ENCODE measurements at places on chromosomes 6 and 20.

- no peak for DNase-seq
Measured at GRCh38 chr20:61349447-61350165, 97.5 kb downstream of the CDH4 start.

DNA sequence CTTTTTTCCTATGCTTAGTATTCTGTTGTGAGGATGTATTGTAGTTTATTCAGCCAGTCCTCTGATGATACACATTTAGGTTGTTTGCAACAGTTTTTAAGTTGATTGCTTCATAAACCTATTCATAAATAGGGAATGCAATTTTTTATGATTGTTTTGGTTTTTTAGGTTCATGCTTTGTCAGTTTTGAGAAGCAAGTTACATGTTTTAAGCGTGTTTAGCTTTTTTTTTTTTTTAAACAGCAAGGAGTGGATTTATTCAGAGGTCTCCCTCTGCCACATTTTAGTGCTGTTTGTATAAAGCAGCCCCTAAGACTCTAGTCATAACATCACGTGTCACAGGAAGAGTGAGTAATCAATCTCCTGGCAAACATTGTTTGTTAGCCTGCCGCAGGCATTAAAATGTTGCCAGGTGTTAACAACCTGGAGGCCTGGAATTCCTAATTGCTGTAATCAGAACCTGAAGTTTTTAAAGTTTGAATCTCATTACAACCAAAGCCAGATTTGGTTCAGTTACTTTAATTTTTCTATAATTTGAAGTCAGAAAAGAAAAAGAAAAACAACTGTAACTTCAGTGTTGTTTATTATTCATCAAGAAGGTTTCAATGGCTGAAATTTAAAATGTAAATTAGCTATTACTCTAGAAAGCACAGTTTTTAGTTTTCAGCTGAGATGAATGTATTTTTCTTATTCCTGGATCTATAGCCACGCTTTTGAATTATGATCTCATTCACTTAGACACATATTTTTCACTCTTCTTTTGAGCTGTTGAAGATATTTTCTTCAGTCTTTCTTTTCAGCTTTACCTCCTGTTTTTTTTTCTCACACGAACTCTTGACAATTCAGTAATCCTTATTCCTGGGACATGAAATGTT is 59.2 kb downstream of the KCNS1 start:
- no peak for DNase-seq

DNA sequence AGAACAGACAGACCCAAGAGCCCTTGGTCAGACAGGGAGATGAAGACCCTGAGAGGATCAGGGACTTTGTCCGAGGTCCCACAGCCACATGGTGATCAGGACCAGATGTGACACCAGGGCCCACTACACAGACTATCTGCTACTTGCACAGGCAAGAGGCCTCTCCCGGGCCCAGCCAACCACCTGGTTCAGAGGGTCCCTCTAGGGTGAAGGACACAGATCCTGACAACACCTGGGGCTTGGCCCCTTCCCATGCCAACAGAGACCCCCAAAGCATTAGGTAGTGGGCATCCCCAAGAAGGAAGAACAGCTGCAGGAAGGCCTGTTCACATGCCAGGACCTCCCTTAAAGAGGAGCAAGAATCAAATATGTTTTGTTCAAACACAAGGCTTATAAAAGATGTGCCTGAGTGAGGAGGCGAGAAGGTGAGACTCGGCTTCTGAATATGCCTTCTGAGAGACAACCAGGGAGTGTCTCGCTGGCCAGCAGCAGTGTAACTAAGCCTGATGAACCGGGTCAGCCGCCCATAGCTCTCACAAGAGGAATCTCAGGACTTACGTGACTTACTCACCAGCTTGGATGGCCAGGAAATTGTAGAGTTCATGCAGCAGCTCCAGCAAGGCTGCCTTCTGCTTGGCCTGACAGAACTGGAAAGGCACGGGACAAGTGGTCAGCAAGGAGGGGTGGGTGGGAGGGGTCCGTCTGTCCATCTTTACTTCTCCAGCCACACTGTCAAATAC is 5.0 kb downstream of the LEMD2 start:
- no peak for DNase-seq

DNA sequence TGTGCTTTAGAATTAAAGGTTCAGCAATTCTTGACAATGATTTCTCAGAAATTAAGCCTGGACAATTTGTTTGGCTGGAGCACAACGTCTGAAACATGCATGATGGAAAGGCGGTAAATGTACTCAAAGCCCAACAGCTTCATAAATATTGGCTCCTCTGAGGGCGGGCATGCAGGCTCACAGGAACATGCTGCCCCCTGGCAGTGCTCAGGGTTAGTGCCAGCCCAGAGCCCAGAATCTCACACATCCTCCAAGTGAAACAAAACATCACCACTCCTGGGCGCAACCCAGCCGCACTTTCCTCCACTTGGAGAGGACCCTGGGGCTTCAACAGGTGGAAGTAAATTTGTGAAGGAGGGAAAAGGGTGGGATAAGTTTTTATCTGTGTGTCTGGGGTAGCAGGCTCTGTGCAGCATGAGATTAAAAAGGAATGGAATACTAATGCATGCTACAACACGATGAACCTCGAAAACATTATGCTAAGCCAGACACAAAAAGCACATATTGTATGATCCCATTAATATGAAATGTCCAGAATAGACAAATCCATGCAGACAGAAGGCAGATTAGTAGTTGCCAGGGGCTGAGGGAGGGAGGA is 54.1 kb upstream of the PTPRT start:
- no peak for DNase-seq

- DNase-seq: no peak
Measured at GRCh38 chr6:98215531-98215930, 618.8 kb upstream of the POU3F2 start.

DNA sequence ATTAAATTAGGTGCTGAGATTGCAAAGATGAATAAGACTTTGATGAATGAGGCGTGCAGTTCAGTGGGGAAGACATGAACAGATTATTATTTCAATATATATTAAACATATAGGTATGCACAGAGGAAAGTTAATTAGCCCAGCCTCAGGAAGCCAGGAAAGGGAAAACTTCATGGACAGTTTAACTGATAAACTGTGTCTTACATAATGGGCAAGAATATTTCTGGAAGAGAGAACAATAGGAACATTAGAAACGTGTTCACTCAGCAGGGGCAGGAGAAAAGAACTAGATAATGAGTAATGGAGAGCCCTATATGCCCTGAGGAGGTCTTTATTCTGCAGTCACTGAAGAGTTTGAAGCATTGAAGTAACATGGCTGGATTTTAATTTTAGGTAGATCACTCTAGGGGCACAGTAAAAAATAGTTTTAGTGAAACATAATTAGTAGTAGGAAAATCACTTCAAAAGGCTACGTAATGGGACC is 23.6 kb downstream of the CEP57L1 start:
- DNase-seq: no peak

DNA sequence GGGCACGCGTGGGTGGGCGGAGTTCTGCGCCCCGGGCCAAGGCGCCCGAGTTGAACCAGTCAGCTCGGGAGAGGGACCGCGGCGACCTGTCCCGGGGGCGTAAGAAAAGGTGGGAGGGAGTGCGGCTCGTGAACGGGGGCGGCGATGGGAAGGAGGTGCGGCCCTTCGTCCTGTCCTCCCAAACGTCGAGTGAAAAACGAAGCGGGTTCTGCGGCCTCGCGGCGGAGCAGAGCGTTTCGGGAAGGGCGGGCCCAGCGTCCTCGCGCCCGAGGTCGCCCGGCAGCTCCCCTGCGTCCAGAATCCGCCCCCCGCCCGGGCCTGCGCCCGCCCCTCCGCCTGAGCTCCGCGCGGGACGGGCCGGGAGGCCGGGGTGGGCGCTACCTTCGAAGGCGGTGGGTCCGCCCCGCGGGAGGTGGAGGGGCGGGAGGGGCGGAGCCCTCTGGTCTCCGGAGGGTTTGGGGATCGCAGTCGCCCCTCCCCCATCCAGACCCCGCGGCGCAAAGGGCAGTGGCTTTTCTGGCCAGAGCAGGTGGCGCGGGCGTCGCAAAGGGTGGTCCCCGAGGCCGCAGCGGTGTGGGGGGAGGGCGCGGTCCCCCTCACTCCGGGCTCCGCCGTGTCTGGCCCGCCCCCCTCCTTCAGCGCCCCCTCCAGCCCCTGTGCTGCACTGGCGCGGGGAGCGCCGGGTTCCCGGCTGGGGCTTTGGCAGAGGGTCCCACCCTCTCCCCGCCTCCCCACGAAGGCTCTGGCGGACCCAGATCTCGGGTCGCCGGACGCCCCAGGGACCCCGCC is 838 bp downstream of the STMN3 start:
- DNase-seq: peak; percentile 50

GRCh38 chr20:49245921-49246740 is 26.9 kb downstream of the DDX27 start:
- DNase-seq: no peak

DNA sequence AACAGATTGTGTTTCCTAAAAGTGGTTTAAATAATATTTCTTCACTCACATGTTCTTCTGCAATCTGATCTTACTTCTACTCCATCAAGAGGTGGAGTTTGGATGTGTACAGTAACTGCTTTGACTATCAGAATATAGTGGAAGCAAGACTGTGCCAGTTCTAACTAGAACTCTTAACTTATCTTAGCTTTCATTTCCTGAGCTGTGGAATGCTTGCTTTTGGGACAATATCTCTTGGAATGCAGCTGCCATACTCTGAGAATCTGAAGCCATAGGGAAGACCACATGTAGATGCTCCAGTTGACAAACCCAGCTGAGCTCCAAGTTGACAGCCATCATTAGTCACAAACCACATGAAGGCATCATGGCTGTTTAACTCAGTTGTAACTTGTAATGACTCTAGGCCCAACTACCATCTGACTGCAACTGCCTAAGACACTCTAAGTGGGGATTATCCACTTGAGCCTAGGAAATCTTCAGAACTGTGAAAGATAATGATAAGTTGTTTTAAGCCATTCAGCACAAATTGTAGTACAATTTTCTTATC is 40.8 kb upstream of the MAN1A1 start:
- no peak for DNase-seq

DNA sequence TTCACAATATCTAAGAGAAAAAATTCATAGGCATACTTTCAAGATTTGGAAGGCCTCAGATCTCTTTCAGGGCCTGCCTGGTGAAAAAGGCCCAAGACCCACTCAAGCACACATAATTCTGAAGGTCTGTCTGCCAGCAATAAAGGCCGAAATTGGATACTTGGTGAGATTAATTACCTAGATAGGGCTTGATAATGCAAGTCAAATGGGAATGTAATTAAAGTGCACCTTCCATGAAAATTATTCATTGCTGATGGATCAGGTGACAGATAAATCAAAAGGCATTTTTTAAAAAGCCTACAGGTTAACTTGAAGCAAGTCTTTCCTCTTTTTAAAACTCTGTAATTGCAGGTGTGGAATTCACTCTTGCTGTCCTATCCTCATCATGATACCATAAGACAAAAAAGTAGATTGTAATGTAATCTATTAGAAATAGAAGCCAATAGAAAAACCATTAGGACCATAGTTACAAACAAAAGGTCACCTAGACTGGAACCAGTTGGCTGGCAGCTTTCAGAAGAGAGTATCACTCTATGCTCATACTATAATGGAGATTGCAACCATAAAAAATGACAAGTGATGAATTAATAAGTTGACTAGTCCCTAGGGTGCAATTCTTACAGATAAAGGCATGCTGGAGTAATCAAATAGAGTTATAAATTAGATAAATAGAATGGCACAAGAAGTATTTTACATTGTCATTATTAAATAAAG is 77.3 kb downstream of the EPHA7 start:
- DNase-seq: no peak

DNA sequence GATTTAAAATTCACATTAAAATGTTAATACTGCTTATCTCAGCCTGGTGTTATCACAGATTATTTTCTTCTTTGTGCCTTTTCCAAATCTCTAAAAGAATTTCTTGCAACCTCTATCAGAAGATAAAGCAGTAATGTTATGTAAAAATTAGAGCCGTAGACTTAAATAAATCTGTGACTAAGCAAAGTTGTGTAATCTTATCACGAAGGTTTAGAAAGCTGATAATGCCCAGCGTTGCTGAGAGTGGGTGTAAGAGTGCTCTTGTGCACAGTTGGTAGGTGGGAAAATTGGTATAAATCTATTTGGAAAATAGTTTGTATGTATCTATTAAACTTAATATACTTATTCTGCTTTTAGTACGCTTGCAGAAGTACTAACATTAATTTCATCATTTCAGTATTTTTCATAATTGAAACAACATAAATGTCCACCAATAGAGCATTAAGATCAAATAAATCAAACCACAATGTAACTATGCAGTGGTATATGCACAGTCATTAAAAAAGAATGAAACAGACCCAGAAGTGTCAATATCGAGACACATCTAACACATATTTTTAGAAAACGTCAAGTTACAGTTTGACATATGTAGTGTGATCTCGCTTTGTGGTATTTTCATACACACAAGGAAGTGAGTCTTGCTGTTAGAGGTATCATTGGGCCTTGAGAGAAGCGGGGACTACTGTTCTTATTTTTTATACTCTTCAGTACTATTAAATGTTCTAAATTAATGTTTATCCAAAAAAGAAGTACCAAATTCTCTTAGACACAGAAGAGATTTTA is 54.4 kb upstream of the PBOV1 start:
- DNase-seq: no peak

GRCh38 chr20:57977569-57977968 is 250.9 kb downstream of the ANKRD60 start:
- no peak for DNase-seq
